ENCODE measurements at places on chromosomes 12 and 14.

DNA sequence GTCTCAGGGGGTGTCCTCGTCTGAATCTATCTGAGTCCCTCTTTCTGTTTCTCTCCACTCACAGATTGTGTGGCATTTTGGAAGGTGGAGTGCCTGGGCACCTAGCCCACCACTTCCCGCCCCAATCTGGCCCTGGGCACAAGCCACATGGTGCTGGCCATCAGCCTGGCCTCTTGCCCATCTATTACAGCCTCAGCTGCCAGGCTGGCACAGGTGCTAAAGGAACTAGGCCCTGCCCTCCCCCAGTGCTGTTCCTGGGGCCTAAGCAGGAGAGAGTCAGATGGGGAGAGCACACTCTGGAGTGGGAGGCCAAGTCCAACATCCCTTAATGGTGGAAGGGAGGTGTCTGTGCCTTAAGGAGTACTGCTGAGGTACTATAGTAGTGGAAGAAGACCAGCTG lies 8.3 kb upstream of the CALCOCO1 start:
- no peaks in the 10 kb centered on the region for H3K36me3 ChIP-seq
- DNase-seq: no peak

DNA sequence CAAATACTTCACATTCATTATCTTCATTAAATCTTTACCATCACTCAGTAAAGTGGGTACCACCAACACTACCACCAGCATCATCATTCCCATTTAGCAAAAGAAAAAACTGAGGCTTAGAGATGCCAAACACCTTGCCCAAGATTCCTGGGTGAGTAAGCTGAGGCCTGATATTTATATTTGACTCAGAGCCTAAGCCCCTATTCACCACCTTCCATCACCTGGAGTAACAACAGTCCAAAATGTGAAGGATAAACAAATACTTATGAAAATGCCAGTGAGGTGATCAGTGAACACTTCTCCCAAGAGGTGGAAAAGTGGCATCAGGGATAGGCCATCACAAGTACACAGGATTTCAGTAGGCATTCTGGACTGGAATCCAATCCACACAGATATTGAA lies 3.7 kb downstream of the SLC38A1 start:
- H3K36me3 ChIP-seq: no peaks in the 10 kb centered on the region
- H3K27ac ChIP-seq: no peak overlapping the region
- DNase-seq: no peak
- H3K4me3 ChIP-seq: no peak overlapping the region
- H3K27me3 ChIP-seq: no peaks in the 10 kb centered on the region
- H3K4me1 ChIP-seq: peaks cover 3% of the 10 kb centered on the region

DNA sequence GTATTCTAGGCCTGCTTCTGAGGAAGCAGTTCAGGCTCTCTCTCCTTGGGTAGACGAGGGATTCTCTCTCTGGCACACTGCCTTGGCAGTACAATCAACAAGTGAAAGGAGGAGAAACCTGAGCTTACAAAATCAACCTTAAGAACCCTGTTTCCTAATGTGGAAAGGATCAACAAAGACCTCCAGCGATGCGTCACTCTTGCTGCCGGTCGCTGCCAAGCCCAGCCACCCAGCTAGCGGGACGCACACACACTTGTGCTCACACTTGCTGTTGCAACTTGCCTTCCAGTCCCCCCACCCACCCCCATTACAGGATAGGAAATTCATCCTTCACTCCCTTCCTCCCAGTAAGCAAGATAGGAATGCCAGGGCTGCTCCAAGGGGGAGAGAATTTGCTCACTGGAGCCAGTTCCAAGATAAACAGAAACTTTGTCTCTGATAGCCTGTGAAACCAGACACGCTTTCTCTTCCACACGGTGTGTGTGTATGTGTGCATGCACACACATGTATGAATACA lies 144.3 kb downstream of the BCL11B start:
- no peak overlapping the region for H3K4me3 ChIP-seq
- DNase-seq: no peak
- H3K4me1 ChIP-seq: no peaks in the 10 kb centered on the region
- H3K27me3 ChIP-seq: no peaks in the 10 kb centered on the region
- no peaks in the 10 kb centered on the region for H3K36me3 ChIP-seq
- no peak overlapping the region for H3K27ac ChIP-seq

DNA sequence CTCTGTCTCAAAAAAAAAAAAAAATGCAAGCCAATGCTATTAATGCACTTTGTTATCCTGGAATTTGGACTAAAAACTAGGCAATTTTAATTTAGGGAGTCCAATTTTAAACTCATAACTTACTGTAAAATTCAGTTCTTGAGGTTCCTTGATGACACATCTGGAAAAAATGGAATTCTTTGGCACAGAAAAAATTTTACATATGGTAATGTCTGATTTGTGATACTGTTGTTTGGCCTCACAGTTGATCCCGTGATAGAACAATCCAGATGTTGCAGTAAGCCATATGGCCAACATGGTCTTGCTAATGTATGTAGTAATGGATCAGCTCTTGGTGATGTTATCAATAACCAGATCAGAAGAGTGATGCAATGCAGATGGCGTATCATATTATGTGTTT lies 1089.8 kb downstream of the FLRT2 start:
- no peaks in the 10 kb centered on the region for H3K27me3 ChIP-seq
- no peak for DNase-seq
- no peaks in the 10 kb centered on the region for H3K36me3 ChIP-seq
- no peak overlapping the region for H3K27ac ChIP-seq

- no peak overlapping the region for H3K27ac ChIP-seq
- DNase-seq: no peak
- no peaks in the 10 kb centered on the region for H3K4me1 ChIP-seq
These were observed 158.6 kb downstream of the SLC41A2 start for GRCh38 chr12:104799458-104799857.

GRCh38 chr14:71591231-71591630 lies 341.0 kb upstream of the RGS6 start:
- DNase-seq: no peak
- no peaks in the 10 kb centered on the region for H3K36me3 ChIP-seq
- H3K4me3 ChIP-seq: no peak overlapping the region
- no peaks in the 10 kb centered on the region for H3K27me3 ChIP-seq
- no peaks in the 10 kb centered on the region for H3K4me1 ChIP-seq
